Neuronal stem cell (in vitro differentiated cells): ENCODE measurements at places on chromosomes 7 and 10.

- no peak overlapping the region for H3K4me3 ChIP-seq
- no peaks in the 10 kb centered on the region for H3K4me1 ChIP-seq
- DNase-seq: no peak
- H3K27ac ChIP-seq: no peak overlapping the region
- H3K36me3 ChIP-seq: peaks cover 4% of the 10 kb centered on the region
These were observed 40.6 kb downstream of the NHLRC2 start for GRCh38 chr10:113895018-113895417.

- no peaks in the 10 kb centered on the region for H3K36me3 ChIP-seq
- H3K4me1 ChIP-seq: no peaks in the 10 kb centered on the region
- no peak overlapping the region for H3K4me3 ChIP-seq
- H3K27me3 ChIP-seq: no peaks in the 10 kb centered on the region
- H3K27ac ChIP-seq: no peak overlapping the region
These were observed 1065.4 kb downstream of the SORCS3 start for GRCh38 chr10:105706281-105707026.

GRCh38 chr10:119778776-119779445 is 53.1 kb downstream of the INPP5F start:
- no peaks in the 10 kb centered on the region for H3K27me3 ChIP-seq
- H3K27ac ChIP-seq: no peak overlapping the region
- DNase-seq: no peak

- no peaks in the 10 kb centered on the region for H3K36me3 ChIP-seq
- H3K27ac ChIP-seq: no peak overlapping the region
- no peak for DNase-seq
- peaks cover 32% of the 10 kb centered on the region for H3K4me1 ChIP-seq
- H3K27me3 ChIP-seq: no peaks in the 10 kb centered on the region
- no peak overlapping the region for H3K4me3 ChIP-seq
These were observed 2.2 kb upstream of the GRIFIN start for GRCh38 chr7:2478399-2478785.

DNA sequence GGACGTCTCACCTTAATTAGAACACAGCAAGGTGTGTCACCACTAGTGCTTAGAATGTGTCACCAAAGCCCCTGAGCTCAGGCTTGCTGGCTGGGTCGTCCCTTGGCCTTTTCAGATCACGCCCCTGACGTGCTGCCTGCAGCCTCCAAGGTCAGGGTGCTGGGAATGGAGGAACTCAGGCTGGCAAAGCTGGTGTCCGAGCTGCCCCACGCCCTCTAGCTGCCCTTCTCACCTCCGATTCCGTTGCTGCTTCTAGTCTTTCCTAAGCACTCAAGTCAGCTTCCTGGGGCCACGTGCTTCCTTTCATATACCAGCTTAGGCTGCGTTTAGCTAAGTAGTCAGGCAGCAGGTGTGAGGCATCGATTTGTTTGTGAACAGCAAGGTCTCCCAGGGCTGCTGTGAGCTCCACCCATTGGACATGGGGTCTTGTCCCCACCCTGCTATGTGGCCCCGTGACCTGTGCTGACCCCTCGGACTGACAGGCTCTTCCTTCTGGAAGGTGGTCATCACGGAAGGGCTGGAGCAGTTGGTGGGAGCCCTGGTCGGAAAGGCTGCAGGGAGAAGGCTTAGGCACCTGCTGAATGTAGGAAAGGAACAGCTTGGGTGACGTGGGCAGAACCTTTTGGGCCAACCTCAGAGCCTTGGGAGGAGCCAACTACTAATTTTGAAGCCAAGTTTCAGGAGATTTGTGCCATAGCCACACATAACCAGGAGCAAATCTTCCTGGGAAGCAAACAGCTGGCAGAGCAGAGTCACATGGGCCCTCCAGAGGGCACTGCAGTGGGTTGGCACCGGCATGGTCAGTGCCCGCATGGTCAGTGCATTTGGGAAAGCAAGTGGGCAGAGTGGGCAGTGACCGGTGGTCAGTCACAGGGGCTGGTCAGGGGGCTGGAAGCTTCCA is 28.8 kb downstream of the VIPR2 start:
- H3K36me3 ChIP-seq: no peaks in the 10 kb centered on the region
- no peaks in the 10 kb centered on the region for H3K4me1 ChIP-seq
- no peak for DNase-seq
- H3K27ac ChIP-seq: no peak overlapping the region
- no peak overlapping the region for H3K4me3 ChIP-seq
- H3K27me3 ChIP-seq: no peaks in the 10 kb centered on the region
